Body of pancreas (tissue), 4 donors: ENCODE measurements at places on chromosomes 3 and 15.

- no peaks in the 10 kb centered on the region for H3K4me1 ChIP-seq
- no peaks in the 10 kb centered on the region for H3K36me3 ChIP-seq
- no peaks in the 10 kb centered on the region for H3K27me3 ChIP-seq
- no peak overlapping the region for H3K4me3 ChIP-seq
Measured at GRCh38 chr3:88311826-88312225, 162.1 kb downstream of the C3orf38 start.

DNA sequence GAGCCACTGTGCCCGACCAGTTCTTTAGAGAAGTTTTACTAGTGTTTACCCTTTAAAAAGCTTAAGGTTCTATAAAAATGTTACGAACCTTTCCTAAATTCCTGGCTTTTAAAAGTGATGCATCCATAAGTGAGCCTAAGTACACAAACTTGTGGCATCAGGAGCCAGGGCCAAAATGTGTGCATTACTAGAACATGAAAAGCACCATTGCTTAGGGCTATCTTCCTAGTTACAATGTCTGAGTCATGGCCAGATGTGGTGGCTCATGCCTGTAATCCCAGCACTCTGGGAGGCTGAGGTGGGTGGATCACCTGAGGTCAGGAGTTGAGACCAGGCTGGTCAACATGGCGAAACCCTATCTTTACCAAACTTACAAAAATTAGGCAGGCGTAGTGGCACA is 39.9 kb downstream of the LEO1 start:
- H3K4me3 ChIP-seq = no peak overlapping the region
- no peak for DNase-seq
- H3K36me3 ChIP-seq = no peaks in the 10 kb centered on the region

- peak; percentile 40 for DNase-seq
- H3K27ac ChIP-seq = no peak overlapping the region
- H3K36me3 ChIP-seq = no peaks in the 10 kb centered on the region
Measured at GRCh38 chr15:25670025-25670554, 193.0 kb downstream of the ATP10A start.

GRCh38 chr3:136276049-136276755 is 26.1 kb downstream of the PCCB start:
- no peak for DNase-seq
- no peaks in the 10 kb centered on the region for H3K36me3 ChIP-seq
- no peak overlapping the region for H3K4me3 ChIP-seq
- no peak overlapping the region for H3K27ac ChIP-seq
- H3K4me1 ChIP-seq = peaks cover 14% of the 10 kb centered on the region

DNA sequence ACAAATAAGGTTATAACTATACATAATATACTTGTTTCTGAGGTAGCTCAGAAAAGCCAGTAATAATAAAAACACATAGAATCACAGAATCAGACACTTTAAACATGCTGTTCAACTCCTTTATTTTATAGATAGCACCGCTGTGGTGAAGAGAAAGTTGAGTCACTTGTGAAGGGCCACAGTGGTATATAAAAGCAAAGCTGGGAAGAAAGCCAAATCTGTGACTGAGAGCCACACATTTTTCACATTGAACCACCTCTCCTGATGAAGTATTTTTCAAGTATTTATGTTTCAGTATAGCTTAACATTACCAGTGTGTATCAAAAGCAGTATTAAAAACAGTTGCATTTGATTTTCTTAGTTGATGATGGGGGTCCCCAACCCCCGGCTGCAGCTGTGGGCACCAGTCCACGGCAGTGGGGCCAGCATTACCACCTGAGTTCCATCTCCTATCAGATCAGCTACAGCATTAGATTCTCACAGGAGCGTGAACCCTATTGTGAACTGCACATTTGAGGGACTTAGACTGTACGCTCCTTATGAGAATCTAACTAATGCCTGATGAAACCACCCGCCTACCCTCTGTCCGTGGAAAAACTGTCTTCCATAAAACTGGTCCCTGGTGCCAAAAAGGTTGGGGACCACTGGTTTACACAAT is 46.2 kb downstream of the TBL1XR1 start:
- no peak overlapping the region for H3K27ac ChIP-seq
- H3K27me3 ChIP-seq = no peaks in the 10 kb centered on the region
- no peak overlapping the region for H3K4me3 ChIP-seq
- DNase-seq = no peak
- H3K4me1 ChIP-seq = peaks cover 44% of the 10 kb centered on the region

- H3K36me3 ChIP-seq = no peaks in the 10 kb centered on the region
- DNase-seq = no peak
- H3K4me3 ChIP-seq = no peak overlapping the region
- no peaks in the 10 kb centered on the region for H3K4me1 ChIP-seq
- no peak overlapping the region for H3K27ac ChIP-seq
- no peaks in the 10 kb centered on the region for H3K27me3 ChIP-seq
Measured at GRCh38 chr3:130820976-130821375, 72.9 kb upstream of the ATP2C1 start.

GRCh38 chr3:130514681-130515080 is 2.3 kb upstream of the COL6A6 start:
- no peak overlapping the region for H3K4me3 ChIP-seq
- H3K4me1 ChIP-seq = peaks cover 5% of the 10 kb centered on the region
- peaks cover 7% of the 10 kb centered on the region for H3K27me3 ChIP-seq
- no peak for DNase-seq
- no peak overlapping the region for H3K27ac ChIP-seq

GRCh38 chr3:32934150-32934742 is 17.2 kb upstream of the CCR4 start:
- H3K27ac ChIP-seq = no peak overlapping the region
- no peaks in the 10 kb centered on the region for H3K36me3 ChIP-seq
- no peaks in the 10 kb centered on the region for H3K27me3 ChIP-seq
- DNase-seq = peak; percentile 35

DNA sequence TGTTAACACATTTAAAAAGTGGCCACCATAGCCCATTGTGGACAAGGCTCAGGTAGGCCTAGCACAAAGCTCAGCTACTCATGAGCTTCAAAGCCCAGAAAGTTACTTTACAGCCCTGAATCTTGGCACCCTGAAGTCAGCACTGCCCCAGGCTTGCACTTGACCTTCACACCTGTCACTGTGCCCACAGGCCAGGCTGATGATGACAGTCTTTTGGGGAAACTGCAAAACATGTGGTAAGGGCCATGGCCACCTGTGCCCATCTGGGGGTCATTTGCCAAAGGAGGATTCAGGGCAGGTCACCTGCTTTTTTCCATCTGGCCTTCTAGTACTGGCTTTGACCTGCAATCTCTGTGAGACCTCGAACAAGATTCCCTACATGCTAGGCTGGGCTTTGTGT is 11.0 kb downstream of the CHDH start:
- peak; percentile 38 for DNase-seq
- H3K4me3 ChIP-seq = no peak overlapping the region
- peaks cover 18% of the 10 kb centered on the region for H3K4me1 ChIP-seq
- H3K36me3 ChIP-seq = peaks cover 3% of the 10 kb centered on the region
- H3K27ac ChIP-seq = no peak overlapping the region

DNA sequence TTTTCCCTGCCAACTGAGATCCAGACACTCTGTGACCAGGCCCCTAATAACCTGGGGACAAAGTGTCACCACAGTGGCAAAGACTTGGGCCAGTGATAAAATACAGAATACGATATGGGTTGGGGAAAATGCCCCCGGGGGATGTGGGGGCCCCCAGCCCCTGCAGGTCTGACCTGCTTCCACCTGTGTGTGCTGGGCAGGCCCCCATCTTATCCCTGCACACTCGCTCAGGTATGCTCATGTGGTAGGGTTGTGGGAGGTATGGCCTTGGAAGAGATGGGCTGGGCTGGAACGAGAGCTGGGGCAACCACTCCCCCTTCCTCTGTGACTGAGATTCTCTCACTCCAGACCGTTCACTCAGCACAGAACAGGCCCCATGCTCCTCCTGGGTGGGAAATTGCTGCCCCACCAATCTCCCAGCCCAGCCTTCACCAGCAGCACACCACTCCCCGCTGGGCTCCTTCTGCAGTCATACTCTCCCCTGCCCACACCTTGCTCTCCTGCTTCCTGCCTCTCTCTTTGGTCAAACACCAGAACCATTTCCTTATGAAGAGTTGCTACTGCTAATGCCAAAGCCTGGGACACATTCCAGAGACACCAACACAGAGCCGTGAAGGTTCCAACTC is 9.6 kb upstream of the CPEB1 start:
- H3K4me1 ChIP-seq = no peaks in the 10 kb centered on the region
- DNase-seq = no peak
- H3K27me3 ChIP-seq = no peaks in the 10 kb centered on the region
- no peak overlapping the region for H3K27ac ChIP-seq
- H3K36me3 ChIP-seq = no peaks in the 10 kb centered on the region

DNA sequence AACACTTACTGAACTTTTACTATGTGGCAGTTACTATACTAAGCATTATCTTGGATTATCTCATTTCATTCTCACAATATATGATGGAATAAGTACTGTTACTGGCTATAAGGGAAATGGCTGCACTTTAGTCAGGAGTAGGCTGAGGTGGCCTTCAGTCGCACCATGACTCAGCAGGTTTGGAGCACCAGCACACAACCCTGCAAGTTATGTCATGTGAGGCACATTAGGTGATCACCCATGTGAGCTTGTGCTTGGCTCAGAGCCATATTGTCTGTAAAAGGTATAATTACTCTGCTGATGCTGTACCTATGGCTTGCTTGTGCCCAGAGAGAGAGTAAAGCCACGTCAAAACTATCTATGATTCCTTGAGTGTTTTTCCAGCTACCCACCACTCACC is 54.1 kb upstream of the TIPARP start:
- no peaks in the 10 kb centered on the region for H3K36me3 ChIP-seq
- H3K4me1 ChIP-seq = no peaks in the 10 kb centered on the region
- DNase-seq = peak; percentile 33
- no peaks in the 10 kb centered on the region for H3K27me3 ChIP-seq

GRCh38 chr15:91050128-91050455 is 27.7 kb upstream of the VPS33B start:
- no peak overlapping the region for H3K27ac ChIP-seq
- no peak for DNase-seq
- H3K4me3 ChIP-seq = no peak overlapping the region

GRCh38 chr3:94349310-94349878 is 286.5 kb downstream of the NSUN3 start:
- no peak overlapping the region for H3K4me3 ChIP-seq
- H3K27me3 ChIP-seq = no peaks in the 10 kb centered on the region
- no peaks in the 10 kb centered on the region for H3K4me1 ChIP-seq
- no peak overlapping the region for H3K27ac ChIP-seq

DNA sequence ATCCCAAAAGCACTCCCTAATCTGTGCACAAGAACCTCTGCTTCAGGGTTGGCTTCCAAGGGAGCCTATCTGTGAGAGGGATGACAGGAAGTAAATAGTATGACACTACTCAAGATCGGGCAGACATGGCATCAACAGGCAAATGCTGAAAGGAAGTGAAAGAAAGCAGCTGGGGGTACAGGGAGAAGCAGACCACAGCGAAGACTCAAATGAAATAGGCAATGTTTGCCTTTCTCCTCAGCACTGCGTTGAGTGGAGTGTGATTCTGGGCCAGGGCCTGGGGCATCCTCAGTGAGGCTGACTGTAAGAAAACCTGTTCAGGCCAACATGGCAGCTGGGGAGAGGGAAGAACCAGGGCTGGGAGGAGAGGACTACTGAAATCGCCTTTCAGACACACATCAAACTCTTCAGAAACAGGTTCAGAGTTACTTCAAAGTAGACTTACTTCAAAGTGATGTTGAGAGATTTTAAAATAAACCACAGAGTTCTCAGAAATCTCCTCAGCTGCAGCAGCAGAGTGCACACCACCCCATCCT is 96.6 kb downstream of the SLC9A9 start:
- H3K27ac ChIP-seq = no peak overlapping the region
- no peak overlapping the region for H3K4me3 ChIP-seq
- H3K4me1 ChIP-seq = no peaks in the 10 kb centered on the region

GRCh38 chr3:168796339-168796738 is 700.6 kb upstream of the GOLIM4 start:
- no peak overlapping the region for H3K27ac ChIP-seq
- no peak for DNase-seq
- no peaks in the 10 kb centered on the region for H3K4me1 ChIP-seq
- H3K4me3 ChIP-seq = no peak overlapping the region

DNA sequence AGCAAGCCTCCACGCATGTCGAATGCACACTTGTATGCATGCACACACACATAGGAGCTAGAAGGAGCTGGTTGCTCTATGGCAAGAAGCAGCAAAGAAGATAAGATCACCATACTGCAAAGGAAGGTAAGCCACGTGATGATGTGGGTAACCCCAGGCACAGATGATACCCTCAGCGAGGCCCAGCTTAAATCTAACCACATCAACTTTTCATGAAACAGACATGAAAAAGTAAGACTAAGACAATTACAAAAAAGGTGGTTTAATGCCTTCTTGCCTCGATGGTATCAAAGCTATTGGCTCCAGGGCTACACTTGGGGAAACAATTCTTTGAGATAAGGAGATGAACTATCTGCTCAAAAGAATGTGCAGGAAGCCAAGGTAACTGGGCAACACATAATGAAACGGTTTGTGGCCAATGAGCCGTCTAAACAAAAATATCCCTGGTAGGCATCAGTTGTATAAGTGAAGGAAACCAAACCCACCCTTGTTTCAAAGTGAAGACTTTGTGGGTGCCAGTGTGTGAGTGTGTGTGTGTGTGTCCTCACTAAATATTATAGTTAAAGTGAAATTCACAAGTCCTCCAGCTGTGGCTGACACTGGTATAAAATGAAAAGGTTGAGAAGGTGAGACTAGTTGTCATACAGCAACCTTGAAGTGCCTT is 365.7 kb upstream of the ICE2 start:
- H3K27me3 ChIP-seq = no peaks in the 10 kb centered on the region
- H3K4me1 ChIP-seq = no peaks in the 10 kb centered on the region
- H3K36me3 ChIP-seq = no peaks in the 10 kb centered on the region
- H3K27ac ChIP-seq = no peak overlapping the region

DNA sequence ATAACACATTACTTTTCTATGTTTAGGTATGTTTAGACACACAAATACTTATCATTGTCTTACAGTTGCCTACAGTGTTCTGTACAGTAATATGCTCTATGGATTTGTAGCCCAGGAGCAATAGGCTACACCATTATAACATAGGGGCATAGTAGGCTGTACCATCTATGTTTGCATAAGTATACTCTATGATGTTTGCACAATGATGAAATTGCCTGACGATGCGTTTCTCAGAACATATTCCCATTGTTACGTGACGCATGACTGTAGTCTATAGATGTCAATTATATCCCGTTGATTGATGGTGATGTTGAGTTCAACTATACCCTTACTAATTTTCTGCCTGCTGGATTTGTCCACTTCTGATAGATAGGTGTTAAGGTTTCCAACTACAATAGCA is 139.4 kb upstream of the PFN2 start:
- no peaks in the 10 kb centered on the region for H3K27me3 ChIP-seq
- no peak for DNase-seq
- no peaks in the 10 kb centered on the region for H3K4me1 ChIP-seq
- no peak overlapping the region for H3K27ac ChIP-seq
- H3K4me3 ChIP-seq = no peak overlapping the region

- H3K36me3 ChIP-seq = no peaks in the 10 kb centered on the region
- no peak for DNase-seq
- no peaks in the 10 kb centered on the region for H3K27me3 ChIP-seq
- H3K4me3 ChIP-seq = no peak overlapping the region
- H3K4me1 ChIP-seq = peaks cover 11% of the 10 kb centered on the region
- no peak overlapping the region for H3K27ac ChIP-seq
Measured at GRCh38 chr3:196987022-196987421, 18.4 kb upstream of the PIGZ start.
